ENCODE measurements at places on chromosomes 1 and 21. TPM values are rescaled to one million over a fixed set of nuclear protein-coding genes. Genes with fewer than 3 reads are reported as not detected.
A peak's percentile ranks its signal among the peaks of the same experiment; 100 is the strongest.

Gene IGSF21
- 5.2 TPM for total RNA-seq

Gene TMEM54
- total RNA-seq = 17.2 TPM

Gene PRAMEF15
- total RNA-seq = not detected

Gene GBP5
- total RNA-seq = not detected

Gene HEYL
- total RNA-seq = 1.9 TPM

Gene ST6GALNAC5
- total RNA-seq = 3.8 TPM

Gene RC3H1
- 36.1 TPM for total RNA-seq

Gene S100PBP
- 51.4 TPM for total RNA-seq

Gene FCGR2B
- not detected for total RNA-seq

Gene RXRG
- total RNA-seq = not detected

GRCh38 chr1:199776768-199777497 is 250.6 kb upstream of the NR5A2 start:
- DNase-seq = no peak

GRCh38 chr1:246828818-246829217 is 102.9 kb downstream of the AHCTF1 start:
- DNase-seq = no peak

DNA sequence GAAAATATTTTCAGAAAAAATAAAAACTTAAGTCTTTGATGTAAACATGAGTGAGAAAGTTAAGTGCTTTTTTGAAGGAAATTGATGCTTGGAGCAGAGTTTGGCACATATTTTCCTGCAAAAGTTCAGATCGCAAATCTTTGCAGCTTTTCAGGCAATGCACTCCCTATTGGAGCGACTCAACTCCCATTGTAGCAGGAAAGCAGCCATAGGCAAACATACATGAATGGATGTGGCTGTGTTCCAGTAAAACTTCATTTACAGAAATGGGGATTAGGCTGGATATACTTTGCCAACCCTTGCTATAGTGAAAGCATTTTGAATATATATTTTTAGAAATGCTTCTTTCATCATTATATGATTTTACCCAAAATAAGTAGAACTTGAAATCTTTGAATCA is 8.1 kb downstream of the AGL start:
- DNase-seq = no peak

DNA sequence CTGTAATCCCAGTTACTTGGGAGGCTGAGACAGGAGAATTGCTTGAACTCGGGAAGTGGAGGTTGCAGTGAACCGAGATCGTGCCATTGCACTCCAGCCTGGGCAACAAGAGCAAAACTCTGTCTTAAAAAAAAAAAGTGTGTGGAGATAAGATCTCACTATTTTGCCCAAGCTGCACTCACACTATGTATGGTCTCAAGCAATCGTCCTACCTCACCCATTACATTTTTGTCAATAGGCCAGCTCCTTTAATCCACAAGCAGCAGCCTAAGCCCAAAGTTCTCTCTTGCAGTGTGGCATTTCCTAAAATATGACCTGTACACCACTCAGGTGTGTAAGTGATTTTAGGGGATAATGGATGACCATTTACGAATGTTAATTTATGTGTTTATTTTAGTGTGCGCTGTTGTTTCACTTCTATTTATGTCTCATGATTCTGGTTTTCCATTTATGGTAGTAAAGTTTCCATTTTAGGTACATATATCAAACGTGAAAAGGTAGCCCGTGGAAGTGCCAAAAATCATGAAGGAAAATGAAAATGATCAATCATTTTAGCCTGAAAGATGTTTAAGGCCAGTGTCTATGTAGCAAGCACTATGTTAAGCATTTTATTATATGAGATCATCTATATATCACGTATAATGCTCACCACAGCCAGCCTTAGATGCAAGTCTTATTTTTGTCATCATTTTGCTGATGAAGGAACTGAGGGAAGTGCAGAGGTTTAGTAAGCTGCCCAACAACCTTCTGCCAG is 5.6 kb downstream of the LCK start:
- no peak for DNase-seq

GRCh38 chr1:24822887-24823286 is 77.6 kb downstream of the CLIC4 start:
- DNase-seq = no peak

- no peak for DNase-seq
Measured at GRCh38 chr21:26438976-26439375, 134.1 kb downstream of the CYYR1 start.

DNA sequence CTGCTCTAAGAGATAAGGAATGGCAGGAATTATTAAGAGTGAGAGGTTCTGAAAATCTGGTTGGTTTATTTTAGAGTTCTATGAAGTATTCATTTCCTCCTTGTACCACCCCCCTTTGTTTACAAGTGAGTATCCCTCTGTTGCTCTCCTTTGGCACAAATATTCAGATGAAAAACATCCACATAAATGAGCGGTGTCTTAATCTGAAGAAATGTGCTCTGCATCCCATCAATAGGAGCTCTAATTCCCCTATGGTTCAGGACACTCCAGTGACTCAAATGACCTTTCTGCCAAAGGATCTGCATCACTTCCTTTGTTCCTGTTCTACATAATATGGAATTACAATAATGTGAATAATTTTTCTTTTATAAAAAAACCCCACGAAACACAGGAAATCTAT is 16.6 kb downstream of the DDAH1 start:
- DNase-seq = no peak

- no peak for DNase-seq
Measured at GRCh38 chr1:67339623-67340343, 32.1 kb downstream of the IL12RB2 start.

DNA sequence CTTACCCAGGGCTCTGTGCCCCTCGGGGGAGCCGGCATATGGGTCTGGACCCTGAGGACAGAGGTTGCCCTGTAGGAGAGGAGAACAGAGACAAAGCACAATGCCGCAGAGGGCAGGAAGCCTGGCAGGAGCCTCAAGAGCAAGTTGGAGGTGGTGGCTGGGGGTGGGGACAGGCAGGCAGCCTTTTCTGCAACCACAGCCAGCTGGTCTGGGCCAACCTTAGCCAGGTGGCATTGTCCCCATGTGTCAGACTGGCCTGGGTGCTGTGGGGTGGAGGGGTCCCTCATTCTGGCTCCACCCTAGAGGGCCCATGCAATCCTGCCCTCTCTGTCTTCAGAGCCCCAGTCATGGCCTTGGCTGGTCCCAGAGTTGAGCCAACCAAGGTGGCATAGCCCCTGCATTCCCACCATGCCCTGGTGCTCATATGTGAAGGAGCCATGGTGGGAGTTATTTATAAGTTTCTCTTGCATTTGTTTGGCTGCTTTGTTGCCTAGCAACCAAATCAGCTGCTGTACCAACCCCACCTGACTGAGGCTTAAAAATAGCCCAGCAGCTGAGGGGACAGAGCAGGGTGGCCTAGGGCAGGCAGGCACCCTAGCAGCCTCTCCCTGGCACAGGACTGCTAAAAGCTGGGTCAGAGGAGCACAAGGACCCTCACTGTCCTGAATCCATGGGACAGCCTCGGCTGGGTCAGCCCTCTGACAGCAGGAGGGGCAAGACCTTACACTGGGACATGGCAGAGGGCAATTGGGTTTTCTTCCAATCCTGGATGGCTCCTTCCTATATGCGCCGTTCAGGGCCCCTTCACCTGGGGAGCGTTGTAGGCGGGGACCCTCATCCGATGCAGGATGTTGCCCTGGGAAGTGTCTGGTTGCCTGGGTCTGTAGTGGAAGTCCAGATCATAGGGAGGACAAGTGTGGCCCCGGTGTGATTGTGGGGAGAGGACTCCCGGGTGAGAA is 19.5 kb downstream of the MAP7D1 start:
- peak; percentile 48 for DNase-seq

DNA sequence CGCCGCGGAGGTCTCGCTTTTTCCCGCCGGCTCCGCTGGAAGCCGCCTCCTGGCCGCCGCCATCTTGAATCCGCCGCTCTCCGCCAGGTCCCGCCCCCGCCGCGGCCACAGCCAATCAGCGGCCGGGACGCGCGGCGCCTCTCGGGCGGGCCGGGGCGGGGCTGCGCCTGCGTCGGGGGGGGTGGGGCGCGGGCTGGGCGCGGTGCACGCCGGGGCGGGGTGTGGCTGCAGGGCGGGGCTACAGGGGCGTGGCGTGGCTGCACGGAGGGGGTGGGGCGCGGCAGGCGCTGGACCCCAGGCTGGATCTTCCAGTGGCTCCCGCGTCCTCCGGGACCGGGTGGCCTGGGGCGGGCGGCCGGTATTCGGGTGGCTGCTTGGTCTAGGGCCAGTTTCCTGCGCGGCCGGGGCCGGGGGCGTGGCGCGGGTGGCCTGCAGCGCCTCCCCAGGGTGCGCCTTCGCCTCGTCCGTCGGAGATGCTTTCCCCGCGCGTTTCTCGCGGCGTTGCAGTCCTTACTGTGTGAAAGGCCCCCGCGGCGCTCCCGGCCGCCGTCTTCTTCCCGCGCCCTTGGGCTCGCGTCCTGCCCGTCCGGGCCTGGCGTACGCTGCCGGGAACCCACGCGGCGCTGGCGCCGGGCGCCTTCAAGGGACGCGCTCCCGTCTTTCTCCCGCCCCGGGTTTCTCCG is 575 bp downstream of the PCNT start:
- peak; percentile 87 for DNase-seq

DNA sequence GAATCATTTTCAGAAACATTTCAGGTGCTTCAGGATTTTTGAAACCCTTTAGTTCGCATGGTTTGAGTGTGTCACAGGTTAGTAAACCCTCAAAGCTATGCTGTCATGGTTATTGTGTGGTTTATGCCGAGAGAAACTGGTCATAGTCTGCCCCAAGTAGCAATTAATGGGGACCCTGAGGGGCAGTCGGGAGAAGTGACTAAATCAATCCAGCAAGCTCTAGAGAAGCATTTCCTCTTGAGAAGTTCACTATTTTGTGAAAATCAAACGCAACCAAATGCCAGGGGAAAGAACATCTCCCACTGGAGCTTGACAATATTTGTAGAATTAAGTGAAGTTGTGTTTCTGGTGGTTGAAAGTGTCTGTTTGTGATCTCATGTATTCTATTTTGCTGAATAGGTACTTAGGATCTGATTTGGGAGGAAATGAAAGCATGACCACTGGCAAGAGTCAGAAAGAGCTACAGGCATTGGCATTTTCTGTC is 63.0 kb upstream of the BACH1 start:
- DNase-seq = no peak

GRCh38 chr1:215045698-215046308 is 36.7 kb upstream of the KCNK2 start:
- DNase-seq = no peak

GRCh38 chr1:115218699-115219098 is 119.3 kb downstream of the NGF start:
- no peak for DNase-seq

DNA sequence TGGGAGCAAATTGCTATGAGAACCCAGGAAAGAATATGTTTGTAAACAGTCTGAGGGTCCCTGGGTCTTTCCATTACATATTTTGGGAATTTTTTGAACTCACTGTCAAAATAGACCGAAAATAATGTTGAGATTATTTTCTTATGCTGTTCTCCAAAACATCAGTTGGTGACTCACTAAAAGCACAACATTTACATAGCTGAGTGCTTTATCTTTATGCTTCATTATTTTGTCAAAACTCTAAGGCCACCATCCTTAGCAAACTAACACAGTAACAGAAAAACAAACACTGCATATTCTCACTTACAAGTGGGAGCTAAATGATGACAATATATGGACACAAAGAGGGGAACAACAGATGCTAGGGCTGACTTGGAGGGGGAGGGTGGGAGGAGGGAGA is 459.3 kb downstream of the ADGRL2 start:
- DNase-seq = no peak

- no peak for DNase-seq
Measured at GRCh38 chr1:64010316-64010715, 193.1 kb upstream of the UBE2U start.

DNA sequence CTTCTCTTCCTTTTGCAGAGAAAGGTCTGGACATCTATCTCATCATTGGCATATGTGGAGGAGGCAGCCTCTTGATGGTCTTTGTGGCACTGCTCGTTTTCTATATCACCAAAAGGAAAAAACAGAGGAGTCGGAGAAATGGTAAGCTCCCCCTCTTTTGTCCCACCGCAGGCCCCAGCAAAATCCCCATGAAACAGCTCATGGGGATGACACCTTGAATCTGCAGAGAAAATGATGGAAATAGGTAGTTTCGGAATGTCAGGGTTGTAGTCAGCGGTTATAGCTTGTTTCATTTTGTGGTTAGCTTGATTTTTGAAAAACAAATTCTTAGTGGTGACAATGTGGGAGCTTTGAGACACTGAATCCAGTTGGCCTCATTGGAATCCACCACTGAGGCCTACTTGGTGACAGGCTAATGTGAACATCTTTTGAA is 10.3 kb downstream of the CD2 start:
- no peak for DNase-seq

DNA sequence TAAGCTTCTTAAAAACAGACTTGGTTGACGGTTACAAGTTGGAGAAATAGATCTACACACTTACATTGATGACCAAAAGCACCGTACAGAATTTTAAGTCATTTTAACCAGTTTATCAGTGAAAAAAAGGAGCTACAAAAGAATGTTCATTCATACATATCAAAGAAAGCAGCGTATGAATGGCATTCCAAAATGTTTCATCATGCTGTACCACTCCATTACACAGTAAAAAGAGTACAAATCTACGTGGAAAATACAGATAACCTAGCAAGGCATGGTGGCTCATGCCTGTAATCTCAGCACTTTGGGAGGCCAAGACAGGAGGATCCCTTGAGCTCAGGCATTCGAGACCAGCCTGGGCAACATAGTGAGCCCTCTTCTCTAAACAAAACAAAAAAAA is 40.3 kb downstream of the ZZZ3 start:
- DNase-seq = no peak

GRCh38 chr1:27650539-27651175 is 15.7 kb upstream of the FGR start:
- peak; percentile 70 for DNase-seq

DNA sequence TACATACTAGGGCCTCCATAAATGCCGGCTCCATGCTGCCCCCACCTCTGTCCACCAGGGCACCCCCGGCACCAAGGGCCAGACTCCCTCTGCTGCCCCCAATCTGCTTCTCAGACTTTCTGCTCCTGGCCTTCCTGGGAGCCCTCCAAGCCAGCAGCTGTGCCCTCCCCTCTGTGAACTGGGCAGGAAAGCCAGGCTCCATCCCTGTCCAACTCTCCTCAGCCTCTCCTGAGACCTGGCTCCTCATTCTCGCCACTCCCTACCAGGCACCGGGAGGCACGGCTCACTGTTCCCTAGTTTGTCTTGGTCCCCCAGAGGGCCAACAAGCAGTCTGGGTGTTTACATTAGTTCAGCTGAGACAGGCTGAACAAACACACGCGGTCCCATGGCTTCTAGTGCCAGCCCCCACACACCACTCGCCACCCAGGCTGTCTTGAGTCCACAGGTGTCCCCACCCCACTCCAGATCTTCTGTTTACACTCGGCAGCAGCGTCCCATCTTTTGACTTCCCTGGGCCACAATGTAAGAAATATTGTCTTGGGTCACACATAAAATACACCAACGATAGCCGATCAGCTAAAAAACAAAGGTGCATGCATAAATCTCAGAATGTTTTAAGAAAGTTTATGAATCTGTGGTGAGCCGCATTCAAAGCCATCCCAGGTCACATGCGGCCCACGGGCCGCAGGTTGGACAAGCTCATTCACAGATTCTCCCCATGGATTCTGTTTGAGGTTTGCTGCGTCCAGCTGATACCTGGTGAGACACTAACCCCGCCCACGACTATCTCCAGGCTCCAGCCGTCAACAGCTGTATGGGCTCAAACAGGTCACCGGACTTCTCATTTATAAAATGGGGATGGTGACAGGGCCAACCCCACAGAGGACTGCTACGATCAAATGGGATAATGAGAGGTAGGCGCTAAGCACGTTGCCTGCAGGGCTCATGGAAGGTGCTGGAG is 29.5 kb upstream of the ECE1 start:
- no peak for DNase-seq

Data from H9 (cell line).